Fibroblast of mammary gland (primary cell): ENCODE measurements at places on chromosomes 11 and 22.

GRCh38 chr11:35590412-35590811, 27.8 kb upstream of the FJX1 start:
- DNase-seq, result peak; percentile 74

DNA sequence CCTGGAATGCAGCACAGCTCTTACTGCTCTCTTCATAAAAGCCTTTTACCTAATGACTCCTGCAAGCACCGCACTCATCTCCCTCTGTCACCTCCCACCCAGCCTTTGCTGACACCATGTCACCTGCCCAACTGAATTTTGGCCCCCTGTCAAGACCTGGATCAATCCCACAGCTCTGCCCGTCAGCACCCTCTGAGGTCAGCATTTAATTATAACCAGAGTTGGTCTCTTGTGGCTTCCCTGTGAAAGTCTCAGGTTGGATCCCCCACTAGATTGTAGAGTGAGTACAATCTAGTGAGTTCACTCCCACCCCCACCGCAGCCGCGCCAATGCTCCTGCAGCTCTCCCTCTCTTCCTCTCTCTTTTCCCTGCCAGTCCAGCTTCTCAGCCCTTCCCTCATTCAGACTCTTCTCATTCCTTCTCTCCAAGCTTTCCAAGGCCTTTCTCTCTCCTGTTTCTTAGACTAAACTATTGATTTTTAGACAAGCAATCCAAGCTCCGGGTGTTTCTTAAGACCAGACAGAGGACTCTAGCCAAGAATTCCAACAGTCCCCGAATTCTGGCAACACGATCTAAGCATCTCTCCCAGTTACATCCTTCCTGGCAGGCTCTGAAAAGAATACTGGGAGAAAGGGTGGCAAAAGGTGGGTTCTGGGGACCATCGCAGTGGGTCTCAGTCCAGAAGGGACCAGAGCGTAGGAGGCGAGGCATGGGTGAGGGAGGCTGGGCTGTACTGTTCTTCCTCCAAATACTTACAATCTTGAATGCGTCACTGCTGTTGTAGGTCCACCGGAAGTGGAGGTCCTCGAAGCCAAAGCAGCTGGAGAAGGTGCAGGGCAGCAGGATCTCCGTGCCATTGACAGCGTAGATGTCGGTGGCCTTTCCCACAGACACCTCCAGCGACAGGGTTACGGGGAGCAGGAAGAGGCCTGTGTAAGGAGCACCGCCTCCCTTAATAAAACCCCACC, 8.0 kb downstream of the SCN4B start:
- no peak for DNase-seq

DNA sequence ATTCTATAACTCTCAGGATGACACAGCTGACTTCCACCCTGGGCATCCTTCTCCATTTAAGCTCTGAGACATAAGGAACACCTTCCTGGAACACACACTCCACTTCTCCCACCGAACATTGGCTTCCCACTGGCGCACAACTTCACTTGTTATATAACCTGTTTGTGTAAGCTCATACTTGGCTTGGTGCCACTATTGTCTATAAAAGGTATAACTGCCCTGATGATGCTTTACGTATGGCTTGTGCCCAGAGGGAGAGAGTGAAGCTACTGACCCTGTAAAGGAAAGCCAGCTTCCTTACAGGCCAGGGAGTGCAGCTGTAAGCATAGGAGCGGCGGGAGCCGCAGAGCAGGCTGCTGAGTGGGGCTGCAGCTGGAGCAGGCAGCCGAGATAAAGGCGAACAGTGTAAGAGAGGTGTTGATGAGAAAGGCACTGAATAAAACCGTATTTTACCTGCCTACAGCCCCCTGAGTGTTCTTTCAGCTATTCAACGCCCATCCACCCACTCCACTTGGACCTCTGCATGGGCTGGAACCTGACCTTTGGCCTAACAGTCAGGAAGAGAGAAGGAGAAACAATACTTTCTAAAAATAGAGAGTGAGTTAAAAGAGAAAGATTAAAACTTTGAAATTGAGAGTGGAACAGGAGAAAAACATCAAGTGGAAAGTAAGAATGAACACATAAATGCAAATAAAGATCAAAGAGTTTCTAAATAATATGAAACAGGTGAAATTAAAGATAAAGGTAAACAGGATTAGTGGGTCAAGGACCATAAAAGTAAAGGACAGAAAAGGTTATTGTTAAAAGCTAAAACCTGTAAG, 252.1 kb upstream of the ARHGAP42 start:
- no peak for DNase-seq

DNA sequence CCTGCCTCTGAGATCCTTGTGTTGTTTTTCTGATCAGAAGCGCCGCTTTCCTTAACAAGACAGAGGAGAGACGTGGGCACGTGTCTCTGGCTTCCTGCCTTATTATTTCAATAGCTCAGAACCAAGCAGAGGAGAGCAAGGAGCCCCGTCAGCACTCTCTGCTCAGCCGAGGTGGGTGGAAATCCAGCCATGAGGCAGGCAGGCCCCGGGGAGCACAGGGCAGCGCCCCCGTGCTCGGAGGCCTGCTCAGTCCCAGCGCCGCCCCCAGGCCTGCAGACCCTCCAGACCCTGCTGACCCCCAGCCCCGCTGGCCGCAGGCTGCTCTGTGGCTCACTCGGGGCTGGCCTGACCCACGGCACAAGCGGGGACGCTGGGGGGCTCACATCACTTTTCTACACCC, 162.8 kb downstream of the BRD1 start:
- no peak for DNase-seq

- no peak for DNase-seq
Measured at GRCh38 chr22:24230911-24231656, 13.8 kb downstream of the GGT5 start.

GRCh38 chr11:84165139-84165538, 879.0 kb upstream of the CCDC90B start:
- no peak for DNase-seq

DNA sequence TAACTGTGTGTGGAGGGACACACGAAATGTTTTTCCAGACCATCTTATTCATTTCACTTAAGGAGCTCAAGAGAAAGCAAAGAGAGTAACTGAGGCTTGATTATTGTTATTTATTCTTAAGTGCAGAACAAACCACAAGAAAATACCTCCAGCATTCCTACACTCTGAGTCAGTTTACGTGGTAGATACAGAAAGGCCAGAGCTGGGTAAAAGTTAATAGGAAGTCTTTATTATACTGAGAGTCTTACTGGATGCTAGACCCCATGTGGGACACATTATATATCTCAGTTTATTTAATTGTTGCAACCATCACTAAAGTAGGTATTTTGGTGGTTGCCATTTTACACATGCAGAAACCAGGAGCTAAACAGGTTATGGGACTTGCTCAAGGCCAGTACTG, 261.4 kb upstream of the POU2AF2 start:
- DNase-seq, result peak; percentile 60

GRCh38 chr11:70517988-70518907, 119.9 kb downstream of the CTTN start:
- DNase-seq, result peak; percentile 62

- DNase-seq, result no peak
Measured at GRCh38 chr11:64687204-64687603, 35.8 kb downstream of the NRXN2 start.

- peak; percentile 67 for DNase-seq
Measured at GRCh38 chr11:121714351-121714750, 261.6 kb upstream of the SORL1-AS1 start.

GRCh38 chr11:82722231-82722630, 11.4 kb downstream of the FAM181B start:
- peak; percentile 31 for DNase-seq

DNA sequence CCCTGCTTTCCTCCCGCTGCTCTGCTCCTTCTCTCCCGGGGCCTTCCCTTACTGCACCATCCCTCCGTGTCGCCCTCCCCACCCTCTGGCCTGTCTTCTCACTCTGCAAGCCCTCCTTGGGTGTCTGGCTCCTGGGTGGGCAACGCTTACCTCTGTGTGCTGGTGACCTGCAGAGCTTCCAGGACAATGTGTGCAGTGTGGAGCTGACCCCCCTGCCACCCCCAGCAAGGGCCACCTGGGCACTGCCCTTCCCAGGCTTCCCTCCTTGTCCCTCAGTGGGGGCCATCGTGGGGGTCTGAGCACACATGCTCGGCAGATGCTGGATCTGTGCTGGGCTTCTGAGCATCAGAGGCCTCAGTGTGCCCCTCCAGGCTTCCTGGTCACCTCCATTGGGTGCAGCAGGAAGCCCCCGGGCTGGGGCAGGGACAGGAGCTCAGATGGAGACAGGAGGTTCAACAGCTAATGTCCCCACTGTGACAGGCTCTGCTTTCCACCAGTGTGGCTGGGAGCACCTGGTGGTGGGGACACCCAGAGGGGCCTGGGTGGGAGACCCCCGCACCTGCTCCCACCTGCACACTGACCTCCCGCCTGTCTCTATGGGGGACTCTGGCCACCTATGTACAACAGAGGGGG, 7.8 kb upstream of the BRSK2 start:
- no peak for DNase-seq

DNA sequence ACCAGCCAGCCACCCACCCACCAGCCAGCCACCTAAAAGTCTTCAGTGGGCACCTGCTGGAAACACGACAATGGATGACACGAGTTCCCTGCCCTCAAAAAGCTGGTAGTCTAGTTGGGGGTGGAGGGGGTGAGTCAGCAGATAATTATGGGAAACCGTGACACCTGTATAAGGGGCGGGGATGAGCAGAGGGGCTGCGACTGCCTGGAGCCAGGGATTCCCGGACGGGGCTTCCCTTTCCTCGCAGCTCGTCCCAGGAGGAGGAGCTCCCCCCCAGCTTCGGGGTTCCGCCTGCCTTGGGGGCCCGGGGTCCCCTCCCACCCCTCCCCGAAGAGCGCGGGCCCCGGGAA, 2.3 kb upstream of the RTN4RL2 start:
- no peak for DNase-seq

DNA sequence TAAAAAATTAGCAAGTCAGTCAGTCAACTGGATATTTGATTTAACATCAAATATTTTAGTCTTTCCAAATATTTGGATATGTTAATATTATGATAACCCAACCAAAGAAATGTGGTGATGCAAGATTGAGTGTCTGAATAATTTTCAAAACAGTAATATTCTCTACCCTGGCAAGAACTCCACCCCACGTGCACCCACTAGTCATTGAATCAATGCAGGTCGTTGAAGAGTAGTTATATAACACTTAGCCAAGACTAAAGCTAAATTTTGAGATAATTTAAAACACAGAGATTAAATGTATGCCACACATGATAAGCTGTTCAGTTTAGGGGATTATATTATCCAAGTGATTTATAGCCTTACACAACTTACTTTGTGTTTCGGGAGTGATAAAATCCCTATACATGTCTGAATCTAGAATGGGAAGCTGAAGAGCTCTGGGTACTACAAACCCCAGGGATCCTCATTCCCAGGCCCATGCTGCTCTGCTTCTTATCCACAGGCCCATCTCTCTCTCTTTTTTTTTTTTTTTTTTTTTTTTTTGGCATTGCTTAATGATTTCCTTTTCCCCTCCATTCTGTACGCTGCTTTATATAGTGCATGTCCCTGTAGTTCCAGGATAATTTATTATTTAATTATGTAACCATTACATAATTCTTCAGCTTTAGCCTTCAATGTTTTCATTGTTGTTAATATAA, 392.9 kb downstream of the NTM start:
- DNase-seq, result no peak

GRCh38 chr22:45188779-45189178, 25.1 kb downstream of the NUP50 start:
- DNase-seq, result no peak

GRCh38 chr11:13889552-13890249, 72.8 kb upstream of the SPON1 start:
- DNase-seq, result no peak

GRCh38 chr11:3631331-3631730, 10.5 kb downstream of the ART5 start:
- DNase-seq, result peak; percentile 26

DNA sequence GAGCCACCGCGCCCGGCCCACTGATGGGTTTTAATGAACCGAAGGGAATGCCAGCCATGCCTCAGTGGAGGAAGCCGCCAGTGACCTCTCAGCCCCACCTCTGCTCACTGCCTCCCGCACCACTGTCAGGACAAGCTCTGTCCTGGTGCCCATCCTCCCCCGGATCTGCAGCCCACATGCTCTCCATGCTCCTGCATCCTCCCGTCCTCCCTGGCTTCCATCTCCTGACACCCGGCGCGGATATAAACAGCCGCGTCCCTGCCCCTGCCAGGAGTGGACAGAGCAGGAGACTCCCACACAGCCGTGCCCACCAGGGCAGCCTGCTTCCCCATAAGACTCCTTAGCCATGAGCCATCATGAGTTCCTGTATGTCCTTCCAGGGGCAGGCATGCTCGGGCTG, 26.9 kb downstream of the MACROD1 start:
- DNase-seq, result no peak

DNA sequence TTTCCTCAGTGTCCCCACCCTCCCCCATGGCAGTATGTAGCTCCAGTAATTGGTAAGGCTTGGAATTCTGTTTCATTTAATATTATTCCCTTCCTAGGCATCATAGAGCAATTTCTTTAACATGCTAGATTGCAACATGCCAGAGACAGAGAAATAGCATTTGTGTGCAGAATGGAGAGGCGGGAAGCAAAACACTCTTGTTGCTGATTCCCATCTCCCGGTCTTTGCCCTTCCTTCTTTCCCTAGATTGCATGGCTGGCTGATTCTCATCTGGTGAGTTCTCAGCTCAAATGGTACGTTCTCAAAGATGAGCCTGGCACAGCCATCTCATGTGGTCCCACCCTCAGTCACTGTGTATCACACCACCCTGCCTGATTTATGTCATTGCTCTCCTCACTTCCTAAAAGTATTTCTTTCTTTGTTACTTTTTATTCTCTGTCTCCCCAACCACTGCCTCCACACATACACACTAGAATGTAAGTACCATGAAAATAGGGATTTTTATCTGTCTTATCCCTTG, 66.9 kb downstream of the ARFGAP2 start:
- no peak for DNase-seq

- DNase-seq, result no peak
Measured at GRCh38 chr11:100631316-100631715, 55.8 kb upstream of the ARHGAP42 start.

DNA sequence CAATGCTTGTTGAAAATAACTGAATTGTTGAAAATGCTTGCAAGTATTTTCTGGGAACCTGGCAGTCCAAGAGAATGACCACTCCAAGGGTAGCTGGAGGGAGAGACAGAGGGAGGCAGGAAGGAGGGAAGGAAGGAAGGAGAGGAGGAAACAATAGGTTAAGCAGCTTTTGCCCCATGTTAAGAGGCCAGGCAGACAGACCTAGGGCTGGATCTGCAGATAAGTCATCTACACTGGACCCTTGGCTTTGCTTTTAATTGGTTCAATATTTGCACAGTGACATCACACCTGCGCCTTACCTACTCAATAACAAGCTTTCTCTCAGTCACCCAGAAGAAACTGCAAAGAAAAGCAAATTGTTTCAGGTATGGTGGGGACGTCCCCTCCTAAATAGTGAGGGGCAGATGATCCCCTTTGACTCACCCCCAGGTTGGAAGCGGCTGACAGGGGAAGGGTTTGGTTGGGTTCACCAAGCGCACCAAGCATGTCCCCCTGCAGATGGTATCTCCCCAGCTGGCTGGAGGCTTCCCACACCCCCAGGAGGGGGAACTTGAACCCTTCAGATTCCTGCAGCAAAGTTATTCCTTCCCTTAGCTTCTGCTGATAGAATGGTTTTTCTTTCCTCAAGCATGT, 24.3 kb downstream of the MYH9 start:
- DNase-seq, result no peak
